Stimulated activated CD4-positive, alpha-beta T cell treated with anti-CD3 and anti-CD28 coated beads, Interleukin-4, amount 100 ng/mL, for 1 hour (primary cell): ENCODE measurements at places on chromosomes 13 and 19.

GRCh38 chr13:96796091-96796633, 198.1 kb downstream of the OXGR1 start:
- no peak for DNase-seq

GRCh38 chr19:35334144-35334753, 5.3 kb downstream of the CD22 start:
- no peak for DNase-seq

- no peak for DNase-seq
Observed at GRCh38 chr13:36352350-36352749, 6.2 kb upstream of the SPART start.

DNA sequence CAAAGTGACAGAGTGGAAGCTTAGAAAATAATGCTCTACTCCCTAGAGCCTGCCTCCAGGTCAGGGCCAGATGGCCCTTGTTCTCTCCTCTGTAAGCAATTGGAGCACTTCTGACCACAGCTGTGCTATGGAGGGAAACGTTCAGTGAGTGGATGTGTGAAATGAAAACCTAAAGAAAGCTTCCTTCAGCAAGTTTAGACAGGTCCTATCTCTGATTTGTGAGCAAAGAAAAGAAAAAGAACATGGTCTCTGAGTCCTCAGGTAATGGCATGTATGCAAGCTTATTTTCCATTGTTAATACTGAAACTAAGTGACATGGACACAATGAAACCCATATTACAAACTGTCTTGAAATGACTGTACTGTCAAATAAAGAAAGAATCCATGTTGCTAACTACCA, 1486.8 kb downstream of the EFNB2 start:
- DNase-seq, result no peak

GRCh38 chr13:93420887-93421286, 194.3 kb downstream of the GPC6 start:
- no peak for DNase-seq

- no peak for DNase-seq
Observed at GRCh38 chr13:37277007-37277406, 171.5 kb upstream of the CSNK1A1L start.

GRCh38 chr13:50444726-50445125, 398.8 kb downstream of the DLEU7 start:
- no peak for DNase-seq

- DNase-seq, result no peak
Observed at GRCh38 chr13:33636243-33636642, 181.7 kb upstream of the RFC3 start.

GRCh38 chr19:8618751-8619150, 8.2 kb upstream of the ADAMTS10 start:
- DNase-seq, result no peak

DNA sequence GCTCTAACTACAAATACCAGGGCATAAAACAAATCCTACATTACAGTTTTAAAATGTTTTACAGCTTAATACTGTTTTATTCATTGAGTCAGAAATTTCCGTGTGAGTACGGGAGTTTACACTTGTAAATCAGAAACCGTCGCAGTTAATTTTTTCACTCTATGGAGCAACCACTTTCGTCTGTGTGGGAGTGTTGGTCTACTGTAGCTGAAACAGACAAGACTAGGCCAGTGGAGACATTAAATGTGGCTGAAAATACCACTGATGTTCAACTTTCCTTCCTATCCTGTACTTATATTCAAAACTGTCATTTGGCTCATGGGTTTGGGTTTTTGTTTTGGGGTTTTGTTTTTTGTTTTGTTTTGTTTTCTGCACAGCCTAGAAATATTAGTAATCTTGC, 268.7 kb downstream of the DCT start:
- no peak for DNase-seq

- no peak for DNase-seq
Observed at GRCh38 chr13:44819245-44819644, 170.0 kb downstream of the NUFIP1 start.

GRCh38 chr13:85685436-85685835, 113.8 kb downstream of the SLITRK6 start:
- DNase-seq, result no peak

DNA sequence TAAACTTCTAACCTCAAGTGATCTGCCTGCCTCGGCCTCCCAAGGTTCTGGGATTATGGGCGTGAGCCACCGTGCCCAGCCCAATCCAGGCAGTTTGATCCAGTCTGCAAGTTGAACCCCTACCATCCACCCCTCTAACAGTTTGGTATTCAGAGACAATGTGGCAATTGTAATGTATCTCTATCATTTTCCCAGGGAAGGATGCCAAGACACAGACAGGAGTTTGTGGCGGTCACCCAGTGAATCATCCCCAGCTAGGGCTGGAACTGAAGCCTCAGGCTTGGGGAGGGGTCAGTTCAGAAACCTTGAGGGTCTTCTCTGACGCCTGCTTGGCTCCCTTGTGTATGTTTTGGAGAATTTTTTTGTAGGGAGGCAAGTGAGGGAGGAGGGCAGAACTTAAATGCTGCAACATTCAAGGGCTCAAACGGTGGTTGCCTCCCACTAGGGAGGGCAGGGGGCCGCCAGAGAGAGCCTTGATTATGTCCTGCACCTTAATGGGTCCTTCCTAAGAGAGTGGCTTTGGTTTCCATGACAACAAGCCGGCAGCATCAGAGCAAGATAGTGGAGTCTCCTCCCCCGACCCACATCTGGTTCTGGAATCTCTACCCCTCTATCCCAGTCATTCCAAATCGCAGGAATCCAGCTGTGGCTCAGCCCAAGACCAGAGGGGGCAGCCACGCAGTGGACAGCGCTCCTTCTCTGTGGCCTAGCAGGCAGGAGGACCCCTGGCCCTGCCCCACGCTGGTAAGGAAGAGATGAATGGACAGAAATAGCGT, 14.9 kb upstream of the FEM1A start:
- DNase-seq, result no peak

- no peak for DNase-seq
Observed at GRCh38 chr19:42066075-42066754, 3.8 kb downstream of the GRIK5 start.

DNA sequence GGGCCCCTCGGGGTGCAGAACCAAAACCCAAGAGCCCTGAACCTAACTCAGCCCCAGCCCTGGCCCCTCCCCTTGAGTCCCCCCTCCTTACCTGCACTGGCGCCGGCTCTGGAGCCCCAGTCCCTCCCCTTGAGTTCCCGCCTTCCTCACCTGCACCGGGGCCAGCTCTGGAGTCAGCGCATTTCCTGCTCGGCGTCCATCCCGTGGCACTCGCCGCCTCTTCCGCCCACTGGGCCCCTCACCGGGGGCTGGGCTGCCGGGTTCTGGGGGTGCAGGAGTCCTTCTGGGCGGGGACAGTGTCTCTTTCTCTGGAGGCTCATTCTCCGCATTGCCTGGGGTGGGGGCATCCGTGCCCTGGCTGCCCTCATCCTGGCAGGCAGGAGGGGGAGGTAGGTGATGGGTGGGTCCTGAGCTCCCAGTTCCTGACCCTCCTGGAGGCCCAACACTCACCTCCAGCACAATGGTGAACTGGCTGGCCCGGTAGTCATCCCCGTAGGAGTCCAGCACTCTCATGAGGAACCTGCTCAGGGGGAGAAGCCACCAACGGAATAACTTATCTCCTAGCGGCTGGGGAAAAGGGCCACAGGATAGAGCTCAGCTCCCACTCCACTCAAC, 5.3 kb downstream of the NDUFA3 start:
- no peak for DNase-seq

GRCh38 chr13:30840515-30840914, 65.6 kb upstream of the MEDAG start:
- DNase-seq, result no peak

- DNase-seq, result no peak
Observed at GRCh38 chr13:66992183-66992582, 238.0 kb downstream of the PCDH9 start.

- no peak for DNase-seq
Observed at GRCh38 chr19:7590256-7590655, 5.4 kb upstream of the CAMSAP3 start.
